ENCODE measurements at places on chromosomes 7 and 10.

DNA sequence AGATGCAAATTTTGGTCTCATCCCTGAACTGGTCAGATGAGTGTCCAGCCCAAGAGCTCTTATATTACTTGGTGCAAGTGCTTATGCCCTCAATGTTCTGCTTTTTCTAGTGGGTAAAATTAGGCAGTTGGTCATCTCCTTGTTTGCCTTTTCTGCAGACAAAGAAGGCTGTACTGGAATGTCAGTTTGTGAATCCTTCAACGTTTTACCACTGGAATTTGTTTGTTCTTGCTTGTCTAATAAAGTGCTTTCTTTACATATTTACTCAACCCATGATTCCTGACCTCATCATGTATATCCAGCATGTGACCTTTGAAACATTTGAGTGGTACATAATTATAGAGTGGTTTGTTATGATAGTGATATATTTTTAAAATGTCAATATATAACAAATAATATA, 232.2 kb upstream of the TEX47 start:
- DNase-seq, result no peak

DNA sequence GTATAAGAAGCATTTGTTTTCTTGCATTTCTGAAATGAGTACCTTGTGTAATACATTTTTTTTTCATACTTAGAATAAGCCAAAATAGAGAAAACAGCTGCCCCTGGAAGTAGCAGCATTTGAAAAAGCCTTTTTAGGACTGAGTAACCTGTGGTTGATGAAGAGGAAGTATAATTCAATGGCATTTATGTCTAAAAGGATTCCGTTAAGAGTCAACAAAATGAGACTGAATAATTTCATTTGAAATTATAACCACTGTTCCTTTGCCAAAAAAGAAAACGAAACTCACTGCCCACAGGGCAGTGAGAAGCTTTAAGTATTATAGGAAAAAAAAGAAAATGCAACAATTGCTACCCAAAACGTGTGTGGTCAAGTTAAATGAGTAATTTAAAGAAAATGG, 705.6 kb upstream of the PHF14 start:
- no peak for DNase-seq

GRCh38 chr7:8305625-8306388, 43.8 kb upstream of the ICA1 start:
- DNase-seq, result no peak

DNA sequence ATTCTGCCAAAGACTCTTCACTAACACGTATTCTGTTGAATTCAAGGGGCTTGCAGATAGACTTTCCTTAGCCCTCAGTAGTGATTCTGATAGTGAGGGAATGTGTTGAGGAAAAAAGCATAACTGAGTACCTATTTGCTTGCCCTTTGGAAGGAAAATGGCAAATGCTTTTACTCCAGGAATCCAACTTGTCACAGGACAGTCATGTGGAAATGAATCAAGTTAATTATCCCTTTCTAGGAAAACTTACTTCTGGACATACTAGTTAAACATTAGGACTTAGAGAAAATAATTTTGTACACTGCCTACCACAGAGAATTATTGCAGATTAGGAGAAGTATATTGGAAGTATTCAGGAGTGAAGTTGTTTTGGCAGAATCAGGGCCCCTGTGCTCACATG, 148.9 kb upstream of the SLC13A1 start:
- no peak for DNase-seq

GRCh38 chr10:52436664-52437063, 122.6 kb downstream of the DKK1 start:
- no peak for DNase-seq

DNA sequence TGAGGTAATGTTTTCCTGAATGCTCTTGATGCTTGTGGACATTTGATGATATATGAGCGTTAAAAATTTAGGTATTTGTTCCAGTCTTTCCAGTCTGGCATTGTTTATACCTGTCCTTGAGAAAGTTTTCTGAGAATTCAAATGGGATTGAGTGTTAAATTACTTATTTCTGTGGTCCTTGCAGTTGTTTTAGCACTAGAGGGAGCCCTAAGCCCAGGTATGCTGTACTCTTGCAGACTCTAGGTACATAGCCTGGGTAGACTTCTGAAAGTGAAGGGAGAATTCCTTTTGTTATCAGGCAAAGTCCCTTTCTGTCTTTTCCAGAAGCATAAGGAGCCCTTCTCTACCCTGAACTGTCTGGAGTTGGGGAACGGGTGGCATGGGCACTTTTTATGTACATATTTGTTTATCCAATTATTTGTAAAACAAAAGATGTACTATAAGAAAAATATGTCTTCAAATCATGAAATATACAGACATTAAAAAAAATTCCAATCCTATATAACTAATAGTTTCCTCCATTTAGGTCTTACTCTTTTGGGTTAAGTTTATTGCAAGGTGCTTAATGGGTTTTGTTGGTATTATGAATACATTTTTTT, 262.1 kb downstream of the ATRNL1 start:
- DNase-seq, result no peak

- no peak for DNase-seq
These were observed 10.9 kb downstream of the PARP12 start for GRCh38 chr7:140051820-140052219.

DNA sequence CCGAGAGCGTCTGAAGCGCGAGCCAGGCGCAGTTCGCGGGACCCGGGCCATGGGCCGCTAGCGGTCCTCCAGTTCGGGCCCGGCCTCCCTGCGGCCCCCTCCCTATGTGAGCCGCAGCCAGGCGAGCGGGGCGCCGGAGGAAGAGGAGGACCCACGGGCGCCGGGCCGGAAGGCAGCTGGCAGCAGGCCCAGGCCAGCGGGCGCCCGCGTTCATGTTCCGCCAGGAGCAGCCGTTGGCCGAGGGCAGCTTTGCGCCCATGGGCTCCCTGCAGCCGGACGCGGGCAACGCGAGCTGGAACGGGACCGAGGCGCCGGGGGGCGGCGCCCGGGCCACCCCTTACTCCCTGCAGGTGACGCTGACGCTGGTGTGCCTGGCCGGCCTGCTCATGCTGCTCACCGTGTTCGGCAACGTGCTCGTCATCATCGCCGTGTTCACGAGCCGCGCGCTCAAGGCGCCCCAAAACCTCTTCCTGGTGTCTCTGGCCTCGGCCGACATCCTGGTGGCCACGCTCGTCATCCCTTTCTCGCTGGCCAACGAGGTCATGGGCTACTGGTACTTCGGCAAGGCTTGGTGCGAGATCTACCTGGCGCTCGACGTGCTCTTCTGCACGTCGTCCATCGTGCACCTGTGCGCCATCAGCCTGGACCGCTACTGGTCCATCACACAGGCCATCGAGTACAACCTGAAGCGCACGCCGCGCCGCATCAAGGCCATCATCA, 1.1 kb downstream of the ADRA2A start:
- no peak for DNase-seq

DNA sequence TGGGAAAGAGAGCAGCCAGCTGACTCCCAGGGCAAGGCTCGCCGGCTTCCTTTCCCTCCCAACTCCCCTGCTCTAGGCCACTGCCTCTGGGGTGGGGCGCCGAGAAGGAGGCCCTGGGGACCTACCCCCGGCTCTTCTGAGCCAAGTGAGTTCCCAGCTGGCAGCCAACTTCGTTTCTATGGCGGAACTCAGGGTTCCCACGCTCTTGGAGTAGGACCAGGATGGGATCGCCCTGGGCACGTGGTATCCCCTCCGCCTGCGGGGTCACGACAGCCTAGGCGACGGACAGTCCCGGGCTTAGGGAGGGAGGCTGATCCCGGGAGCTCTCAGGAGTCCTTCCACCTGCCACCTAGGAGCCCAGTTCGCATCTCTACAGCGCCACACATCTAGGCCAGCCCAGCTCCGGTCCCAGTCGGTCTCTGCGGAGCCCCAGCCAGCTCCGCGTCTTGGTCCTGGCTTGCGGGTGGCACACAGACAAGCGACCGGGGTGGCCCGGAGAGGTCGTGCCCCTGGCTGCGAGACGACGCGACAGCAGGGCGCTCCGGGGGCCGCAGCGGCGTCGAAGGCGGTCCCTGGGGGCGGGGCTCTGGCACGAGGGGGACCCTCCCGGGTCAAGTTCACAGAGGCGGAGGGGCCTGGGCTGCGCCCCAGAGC, 20.5 kb upstream of the GATA3 start:
- no peak for DNase-seq

DNA sequence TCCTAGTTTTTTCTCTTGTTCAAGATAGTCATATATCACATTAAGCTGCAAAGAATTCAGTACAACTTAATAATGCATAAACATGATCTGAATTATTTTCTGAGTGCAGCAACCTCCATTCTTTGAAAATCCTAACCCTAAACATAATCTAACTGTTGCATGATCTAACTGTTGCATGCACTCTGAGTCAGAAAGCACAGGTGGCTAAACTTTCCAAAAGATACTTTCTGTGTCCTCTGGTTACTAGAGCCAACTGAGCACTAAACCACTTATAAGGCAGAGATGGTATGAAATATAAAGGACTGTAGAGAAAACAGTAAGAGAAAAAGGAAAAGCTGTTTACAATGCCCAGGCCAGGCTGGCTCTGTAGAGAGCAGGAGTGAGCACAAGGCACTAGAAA, 23.0 kb upstream of the FAM133B start:
- DNase-seq, result no peak

DNA sequence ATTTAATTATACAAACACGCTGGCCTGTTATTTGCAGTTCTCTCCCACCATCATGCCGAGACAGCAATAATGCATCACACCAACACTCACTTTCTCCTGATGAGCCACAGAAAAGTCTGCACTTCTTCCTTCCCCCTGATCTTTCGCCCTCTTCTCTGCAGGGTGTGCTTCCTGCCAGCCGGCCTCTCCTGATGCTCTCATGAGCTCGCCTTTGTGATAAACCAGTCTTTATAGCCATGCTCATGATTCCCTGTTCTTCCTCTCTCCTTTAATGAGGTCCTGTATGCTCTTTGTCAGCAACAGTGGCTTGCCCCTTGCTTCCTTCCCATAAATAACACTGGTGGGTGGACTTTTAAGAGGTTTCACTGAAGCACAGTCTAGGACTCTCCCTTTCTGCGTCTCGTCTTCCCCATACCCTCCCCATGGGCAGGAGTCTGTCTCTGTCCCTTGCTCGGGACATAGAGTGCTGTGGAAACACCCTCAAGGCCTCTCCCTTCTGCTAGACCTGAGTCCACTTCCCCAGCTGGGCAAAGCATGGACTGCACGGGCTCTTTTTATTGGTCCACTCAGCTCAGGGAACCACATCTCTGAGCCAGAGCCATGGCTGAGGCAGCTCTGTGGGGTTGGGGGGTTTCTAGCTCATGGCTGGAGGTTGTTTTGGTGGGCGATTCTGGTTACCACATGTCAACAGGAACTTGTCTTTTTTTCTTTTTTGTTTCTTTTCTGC, 133.9 kb downstream of the C10orf105 start:
- DNase-seq, result no peak

GRCh38 chr10:3264161-3264761, 91.7 kb upstream of the PITRM1 start:
- no peak for DNase-seq

DNA sequence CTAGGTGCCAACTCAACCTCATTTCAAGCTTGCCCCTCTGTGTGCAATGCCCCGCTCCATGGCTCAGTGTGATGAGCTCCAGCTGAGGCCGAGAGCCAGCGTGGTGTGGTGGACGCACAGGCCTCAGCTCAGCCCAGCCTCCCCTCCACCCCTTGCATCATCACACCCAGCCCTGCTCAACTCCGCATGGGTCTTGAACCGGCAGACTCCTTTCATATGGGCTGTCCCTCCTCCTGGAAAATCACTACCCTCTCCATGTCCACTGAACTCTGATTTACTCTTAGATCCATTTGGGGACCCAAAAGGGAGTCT, 16.6 kb upstream of the SLC18A3 start:
- no peak for DNase-seq

GRCh38 chr10:72524489-72524888, 101.4 kb downstream of the MICU1 start:
- no peak for DNase-seq

- no peak for DNase-seq
These were observed 87.2 kb upstream of the ZNF32 start for GRCh38 chr10:43735907-43736306.

DNA sequence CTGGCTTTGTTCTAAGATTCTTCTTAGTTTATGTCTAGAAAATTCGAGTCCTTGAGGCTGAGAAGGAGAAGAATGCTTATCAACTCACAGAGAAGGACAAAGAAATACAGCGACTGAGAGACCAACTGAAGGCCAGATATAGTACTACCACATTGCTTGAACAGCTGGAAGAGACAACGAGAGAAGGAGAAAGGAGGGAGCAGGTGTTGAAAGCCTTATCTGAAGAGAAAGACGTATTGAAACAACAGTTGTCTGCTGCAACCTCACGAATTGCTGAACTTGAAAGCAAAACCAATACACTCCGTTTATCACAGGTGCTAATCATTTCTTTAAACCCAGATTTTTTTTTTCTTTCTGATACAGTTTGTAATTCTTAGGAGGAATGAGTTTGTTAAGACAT, 6.7 kb downstream of the CEP55 start:
- no peak for DNase-seq

DNA sequence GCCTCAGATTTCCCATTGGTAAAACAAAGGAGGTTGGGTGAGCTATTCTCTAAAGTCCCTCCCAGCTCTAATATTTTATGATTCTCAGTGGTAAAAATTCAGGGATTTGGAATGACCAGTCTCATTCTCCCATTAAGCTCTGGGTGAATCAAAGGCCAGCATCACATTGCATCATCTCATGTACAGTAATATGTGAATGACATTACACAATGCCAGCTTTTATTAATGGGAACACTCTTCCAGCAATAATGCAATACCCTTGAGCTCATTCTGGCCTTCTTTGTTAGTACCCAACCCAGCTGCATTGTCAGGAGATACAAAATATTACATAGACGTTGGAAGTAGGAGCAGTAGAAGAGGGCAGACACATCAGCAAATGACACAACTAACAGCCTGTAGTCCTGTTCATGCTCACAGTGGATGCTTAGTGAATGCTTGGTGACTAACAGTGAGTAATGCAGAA, 100.0 kb upstream of the EGR2 start:
- DNase-seq, result no peak

DNA sequence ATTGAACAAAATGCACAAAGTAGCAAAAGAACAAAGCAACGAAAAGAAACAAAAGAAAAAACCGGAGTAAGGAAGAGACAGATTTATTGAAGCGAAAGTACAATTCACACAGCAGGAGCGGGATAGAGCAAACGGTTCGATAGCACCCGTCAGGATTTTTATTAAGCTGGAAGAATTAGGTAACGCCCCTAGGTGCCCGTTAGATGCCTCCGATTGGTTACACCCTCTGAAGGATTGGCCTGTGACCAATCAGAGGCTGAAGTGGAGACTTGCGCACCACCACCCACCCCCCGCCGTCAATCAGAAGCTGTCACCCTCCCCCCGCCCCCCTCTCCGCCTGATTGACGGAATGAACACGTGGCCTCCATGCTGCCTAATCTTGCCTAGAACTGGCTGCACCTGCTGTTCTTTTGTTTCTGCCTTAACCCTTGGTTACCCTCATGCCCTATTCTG, 16.8 kb downstream of the OCM2 start:
- no peak for DNase-seq

All from activated CD4-positive, CD25-positive, alpha-beta regulatory T cell treated with anti-CD3 and anti-CD28 coated beads, Interleukin-2, amount 50 U/mL, for 72 hours (primary cell).